Left lung (tissue), 14 donors: ENCODE measurements at places on chromosomes 2 and 18. TPM values are rescaled to one million over a fixed set of nuclear protein-coding genes. Genes with fewer than 3 reads are reported as not detected.

Gene OSR1
- 32.4 TPM for polyA plus RNA-seq

GRCh38 chr18:6879508-6880195, 150.1 kb downstream of the ARHGAP28 start:
- H3K4me1 ChIP-seq, result no peaks in the 10 kb centered on the region
- H3K27me3 ChIP-seq, result no peaks in the 10 kb centered on the region
- no peak for DNase-seq
- no peak overlapping the region for H3K4me3 ChIP-seq

Gene TWIST2
- polyA plus RNA-seq, result 4.0 TPM

Gene MYOM1
- 2.0 TPM for polyA plus RNA-seq

DNA sequence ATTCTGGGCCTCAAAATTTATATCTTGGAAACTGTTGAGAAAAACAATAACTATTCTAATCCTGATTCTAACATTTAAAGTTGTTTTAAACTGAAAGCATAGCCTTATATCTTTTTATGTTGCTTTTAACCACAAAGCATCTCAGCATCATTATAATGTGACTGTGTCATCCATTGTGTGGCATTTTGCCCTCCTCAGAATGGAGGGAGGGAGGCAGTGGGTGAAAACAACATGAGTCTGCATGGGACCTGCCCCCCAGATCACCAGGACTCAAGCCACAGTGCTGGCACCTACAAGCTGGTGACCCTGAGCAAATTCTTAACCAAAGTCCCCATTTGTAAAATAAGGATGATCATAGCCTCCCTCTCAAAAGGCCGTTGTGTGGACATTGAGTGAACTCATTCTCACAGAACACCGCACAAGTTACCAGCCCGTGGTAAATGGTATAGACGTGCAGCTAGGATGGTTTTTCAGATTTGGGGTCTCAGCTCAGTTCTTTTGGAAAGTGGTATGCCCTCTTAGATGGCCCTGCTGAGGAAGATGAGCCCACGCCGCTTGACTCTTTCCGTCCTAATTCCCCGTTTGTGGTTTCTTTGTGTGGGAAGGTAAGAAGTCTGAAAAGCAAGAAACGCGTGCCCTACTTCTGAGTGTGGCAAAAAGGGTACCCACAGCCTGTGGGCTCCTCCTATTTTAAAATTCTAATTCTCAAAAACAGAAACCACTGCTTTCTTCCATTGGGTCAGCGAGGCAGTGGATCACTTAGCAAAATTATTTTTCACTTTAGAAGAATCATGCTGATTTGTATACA, 305.0 kb upstream of the ID2 start:
- no peaks in the 10 kb centered on the region for H3K36me3 ChIP-seq
- H3K4me1 ChIP-seq, result no peaks in the 10 kb centered on the region
- no peak for DNase-seq

DNA sequence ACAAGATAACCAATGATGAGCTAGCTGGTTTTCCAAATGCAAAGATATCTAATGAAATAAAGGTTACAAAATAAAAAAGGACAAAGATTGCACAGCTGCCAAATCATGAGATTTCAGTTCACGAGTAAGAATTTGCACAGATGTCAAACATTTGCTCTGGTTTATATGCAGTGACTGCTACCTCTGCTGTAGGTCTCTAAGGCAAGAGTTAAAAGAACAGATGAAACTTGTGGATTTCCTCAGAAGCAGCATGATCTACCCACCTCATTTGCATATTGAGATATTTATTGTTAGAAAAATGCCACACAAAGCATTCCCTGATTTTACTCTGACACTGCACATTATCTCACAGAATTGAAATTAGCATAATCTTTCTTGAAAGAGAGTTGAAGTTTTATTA, 763.2 kb upstream of the ZEB2 start:
- H3K36me3 ChIP-seq, result no peaks in the 10 kb centered on the region
- no peak overlapping the region for H3K27ac ChIP-seq
- no peaks in the 10 kb centered on the region for H3K4me1 ChIP-seq
- H3K27me3 ChIP-seq, result no peaks in the 10 kb centered on the region
- DNase-seq, result no peak

Gene C2orf15
- 7.8 TPM for polyA plus RNA-seq

DNA sequence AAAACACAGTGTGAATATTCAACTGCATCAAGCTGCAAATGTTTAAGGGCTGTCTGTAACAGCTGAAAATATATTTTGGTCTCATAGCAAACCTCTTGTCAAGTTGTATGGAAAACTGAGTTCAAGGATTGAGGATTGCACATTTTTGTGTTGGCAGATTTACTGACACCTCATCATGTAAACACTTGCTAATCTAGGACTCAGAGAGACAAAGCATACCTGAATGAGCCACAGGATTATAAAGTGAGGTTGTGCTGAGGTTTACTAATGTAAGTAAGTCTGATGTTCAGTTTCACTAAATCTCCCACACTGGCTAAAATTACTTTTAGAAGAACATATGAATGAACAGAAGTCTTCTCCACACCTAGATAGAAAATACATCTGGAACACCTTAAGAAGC, 1993.1 kb upstream of the CELF4 start:
- H3K27ac ChIP-seq, result no peak overlapping the region
- DNase-seq, result no peak
- no peaks in the 10 kb centered on the region for H3K4me1 ChIP-seq
- H3K4me3 ChIP-seq, result no peak overlapping the region
- no peaks in the 10 kb centered on the region for H3K36me3 ChIP-seq

- no peak overlapping the region for H3K4me3 ChIP-seq
- no peaks in the 10 kb centered on the region for H3K27me3 ChIP-seq
- no peak overlapping the region for H3K27ac ChIP-seq
- DNase-seq, result no peak
- no peaks in the 10 kb centered on the region for H3K36me3 ChIP-seq
Observed at GRCh38 chr2:226325526-226325925, 474.1 kb downstream of the IRS1 start.

GRCh38 chr2:31221544-31221943, 4.2 kb upstream of the CAPN14 start:
- no peaks in the 10 kb centered on the region for H3K36me3 ChIP-seq
- no peak for DNase-seq
- no peak overlapping the region for H3K27ac ChIP-seq
- H3K4me1 ChIP-seq, result no peaks in the 10 kb centered on the region

DNA sequence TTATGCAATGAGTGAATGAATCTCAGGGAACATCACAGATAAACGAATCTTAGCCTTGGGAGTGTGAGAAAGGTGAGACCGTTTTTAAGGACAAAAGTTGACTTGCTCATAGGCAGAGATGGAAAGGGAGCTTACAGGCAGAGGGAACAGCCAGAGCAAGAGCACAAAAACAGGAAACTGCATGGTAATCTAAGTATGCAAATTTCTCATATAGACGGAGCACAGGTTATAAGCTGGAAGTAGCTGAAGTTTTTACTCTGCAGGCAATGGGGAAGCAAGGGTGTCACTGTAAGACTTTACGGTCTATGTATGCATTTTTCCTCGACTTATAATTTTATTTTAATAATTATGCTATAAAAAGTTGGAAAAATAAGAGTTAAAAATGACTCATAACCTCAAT, 44.8 kb upstream of the STRN start:
- H3K27ac ChIP-seq, result no peak overlapping the region
- DNase-seq, result no peak
- no peak overlapping the region for H3K4me3 ChIP-seq
- H3K27me3 ChIP-seq, result no peaks in the 10 kb centered on the region
- peaks cover 8% of the 10 kb centered on the region for H3K4me1 ChIP-seq

- H3K4me3 ChIP-seq, result no peak overlapping the region
- no peak for DNase-seq
- no peaks in the 10 kb centered on the region for H3K4me1 ChIP-seq
- no peaks in the 10 kb centered on the region for H3K27me3 ChIP-seq
- H3K36me3 ChIP-seq, result no peaks in the 10 kb centered on the region
Observed at GRCh38 chr18:9898792-9899549, 13.2 kb downstream of the TXNDC2 start.

DNA sequence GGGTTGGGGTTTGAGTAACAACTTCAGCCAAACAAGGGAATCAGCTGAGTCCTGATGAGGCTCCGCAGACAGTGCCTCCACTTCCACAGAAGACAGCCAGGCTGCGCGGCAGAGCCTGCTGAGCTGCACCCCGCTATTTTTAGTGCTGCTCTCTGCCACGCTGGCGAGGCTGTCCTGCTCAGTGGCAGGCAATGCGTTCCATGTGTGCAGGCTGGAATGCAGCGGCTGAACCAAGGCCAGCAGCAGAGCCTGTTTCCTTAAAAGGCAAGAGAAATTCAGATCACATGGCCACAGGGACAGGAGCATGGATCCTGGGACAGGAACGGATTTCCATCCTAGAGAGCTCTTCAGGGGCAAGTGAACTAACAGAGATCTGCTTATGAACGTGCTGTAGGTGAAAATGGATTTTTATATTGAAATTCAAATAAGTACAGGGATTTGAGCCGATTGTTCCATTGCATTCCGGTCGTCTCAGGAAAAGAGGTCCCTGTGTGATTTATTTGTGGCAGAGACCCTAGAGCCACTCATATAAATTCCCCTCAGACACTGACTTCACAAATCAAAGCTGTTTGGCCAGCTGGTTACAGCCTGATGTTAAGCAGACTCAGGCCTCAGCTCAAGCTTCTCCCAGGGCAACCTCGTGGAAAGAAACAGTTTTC, 98.7 kb downstream of the COL6A3 start:
- H3K4me3 ChIP-seq, result no peak overlapping the region
- peak; percentile 89 for DNase-seq
- peaks cover 13% of the 10 kb centered on the region for H3K4me1 ChIP-seq
- no peaks in the 10 kb centered on the region for H3K27me3 ChIP-seq
- H3K36me3 ChIP-seq, result no peaks in the 10 kb centered on the region

DNA sequence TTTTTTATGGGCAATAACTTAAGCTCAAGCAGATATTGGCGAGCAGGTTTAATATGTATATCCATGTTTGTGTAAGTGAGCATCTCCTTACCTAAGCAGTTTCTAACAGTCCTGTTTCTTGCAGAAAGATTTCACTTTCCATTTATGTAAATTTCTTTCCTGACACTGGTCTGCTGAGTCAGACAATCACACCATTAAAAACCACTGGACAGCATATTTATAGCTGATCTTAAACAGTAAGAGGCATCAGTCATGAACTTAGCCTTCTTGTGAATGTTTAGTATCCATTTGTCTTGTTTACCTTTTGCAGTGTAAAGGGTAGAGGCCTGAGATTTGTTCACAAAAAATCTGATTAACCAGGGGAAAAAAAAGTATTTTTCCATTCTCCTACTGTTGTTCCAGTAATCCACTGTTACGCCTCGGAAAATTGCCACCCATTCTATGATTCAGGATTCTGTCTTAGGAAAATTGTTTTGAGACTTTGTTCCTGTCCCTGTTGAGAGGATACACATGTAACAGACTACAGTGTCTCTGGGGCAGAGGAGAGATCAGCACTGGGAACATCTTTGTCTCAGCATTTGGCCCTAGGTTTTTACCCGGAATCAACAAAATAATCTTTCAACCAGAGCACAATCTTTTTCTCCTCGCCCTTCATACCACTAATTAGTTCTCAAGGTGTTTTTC, 521.0 kb upstream of the NRP2 start:
- H3K4me3 ChIP-seq, result no peak overlapping the region
- DNase-seq, result no peak
- H3K27me3 ChIP-seq, result no peaks in the 10 kb centered on the region
- no peaks in the 10 kb centered on the region for H3K36me3 ChIP-seq
- no peak overlapping the region for H3K27ac ChIP-seq
- H3K4me1 ChIP-seq, result no peaks in the 10 kb centered on the region

Gene PLB1
- polyA plus RNA-seq, result 1.7 TPM

Gene UGT1A4
- polyA plus RNA-seq, result not detected

Gene STK39
- polyA plus RNA-seq, result 27.7 TPM

DNA sequence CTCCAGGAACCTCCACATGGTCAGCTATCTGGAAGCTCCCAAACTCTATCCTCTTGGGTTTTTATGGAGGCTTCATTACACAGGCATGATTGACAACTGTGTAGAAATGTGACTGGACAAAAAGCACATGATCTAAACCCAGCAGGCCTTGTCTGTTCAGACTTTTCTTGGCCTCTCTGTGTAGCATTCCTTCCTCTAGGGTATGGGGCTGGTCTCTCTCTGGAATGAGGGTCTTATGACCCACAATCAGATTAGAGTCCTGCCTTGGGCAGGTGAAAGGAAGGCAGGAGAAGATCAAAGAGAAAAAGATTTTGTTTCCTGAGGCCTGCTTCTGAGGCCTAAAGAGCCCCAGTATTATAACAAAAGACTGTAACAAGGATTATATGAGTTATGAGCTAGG, 162.7 kb downstream of the SP3 start:
- H3K36me3 ChIP-seq, result no peaks in the 10 kb centered on the region
- DNase-seq, result no peak
- no peak overlapping the region for H3K4me3 ChIP-seq

Gene VAMP8
- 51.8 TPM for polyA plus RNA-seq

GRCh38 chr2:20953146-20953824, 90.6 kb downstream of the APOB start:
- H3K27me3 ChIP-seq, result peaks cover 6% of the 10 kb centered on the region
- H3K27ac ChIP-seq, result no peak overlapping the region
- H3K4me3 ChIP-seq, result no peak overlapping the region
- H3K4me1 ChIP-seq, result no peaks in the 10 kb centered on the region
- no peak for DNase-seq

Gene ALKAL2
- polyA plus RNA-seq, result 6.9 TPM

DNA sequence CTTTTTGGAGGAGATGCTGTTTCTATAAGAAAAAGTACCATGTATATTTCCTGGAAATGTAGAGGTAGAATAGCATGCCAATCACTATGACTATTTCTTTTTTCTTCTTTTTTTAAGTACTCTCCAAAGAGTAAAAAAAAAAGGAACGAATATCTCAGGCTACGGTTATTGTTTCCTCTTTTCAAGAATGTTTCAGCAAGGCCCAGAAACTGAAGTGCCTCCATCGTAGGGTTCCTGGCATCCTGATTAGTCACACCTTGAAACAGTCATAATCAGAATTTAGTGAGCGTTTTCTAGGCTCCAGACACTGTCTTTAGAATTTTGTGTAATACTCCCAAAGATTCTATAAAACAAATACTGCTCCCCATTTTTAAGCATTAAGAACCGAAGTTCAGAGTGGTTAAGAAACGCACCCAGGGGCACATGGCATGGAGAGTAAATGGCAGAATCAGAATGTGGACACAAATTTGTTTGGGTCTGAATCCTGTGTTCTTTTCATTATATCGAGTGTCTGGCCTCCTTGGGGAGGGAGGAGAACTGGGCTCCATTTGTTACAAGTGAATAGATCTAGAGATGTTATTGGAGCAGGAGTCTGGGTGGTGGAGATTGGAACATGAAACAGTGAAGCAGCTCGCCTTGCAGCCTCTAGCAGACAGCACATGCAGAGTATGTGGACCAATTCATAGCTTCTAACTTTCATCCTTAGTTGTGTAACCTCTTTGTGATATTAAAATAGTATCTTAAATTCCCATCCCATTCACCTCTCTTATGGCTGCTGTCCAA, 26.7 kb downstream of the ZEB2 start:
- no peaks in the 10 kb centered on the region for H3K27me3 ChIP-seq
- DNase-seq, result no peak
- peaks cover 20% of the 10 kb centered on the region for H3K36me3 ChIP-seq
- H3K4me1 ChIP-seq, result peaks cover 19% of the 10 kb centered on the region
- no peak overlapping the region for H3K4me3 ChIP-seq
- no peak overlapping the region for H3K27ac ChIP-seq
